ENCODE measurements at places on chromosomes 4 and X.

DNA sequence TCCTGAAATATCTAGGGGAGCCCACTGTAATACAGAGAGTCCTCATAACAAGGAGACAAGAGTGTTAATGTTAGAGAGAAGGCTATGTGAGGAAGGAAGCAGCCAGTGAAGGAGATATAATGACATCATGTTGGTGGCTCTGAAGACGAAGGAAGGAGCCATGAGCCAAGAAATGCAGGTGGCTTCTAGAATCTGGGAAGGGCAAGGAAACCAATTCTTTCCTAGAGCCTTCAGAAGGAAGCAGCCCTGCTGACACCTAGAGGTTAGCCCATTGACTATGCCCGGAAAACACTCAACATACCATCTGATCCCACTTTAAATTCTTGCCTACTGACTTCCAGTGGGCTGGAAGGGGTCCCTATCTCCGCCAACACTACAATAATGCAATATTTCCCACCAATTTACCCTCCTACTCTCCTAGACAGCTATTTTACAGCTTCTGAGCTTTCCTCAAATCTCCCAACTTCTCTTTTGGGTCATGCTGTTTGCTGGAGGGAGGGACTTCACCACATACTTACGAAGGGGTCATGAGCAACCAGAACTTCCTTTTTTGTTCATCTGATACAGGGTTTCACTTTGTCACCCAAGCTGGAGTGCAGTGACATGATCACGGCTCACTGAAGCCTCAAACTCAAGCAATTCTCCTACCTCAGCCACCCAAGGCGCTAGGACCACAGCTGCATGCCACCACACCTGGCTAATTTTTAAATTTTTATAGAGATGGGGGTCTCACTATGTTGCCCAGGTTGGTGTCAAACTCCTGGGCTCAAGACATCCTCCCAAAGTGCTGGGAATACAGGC, 25.2 kb upstream of the G3BP2 start:
- no peak for DNase-seq

DNA sequence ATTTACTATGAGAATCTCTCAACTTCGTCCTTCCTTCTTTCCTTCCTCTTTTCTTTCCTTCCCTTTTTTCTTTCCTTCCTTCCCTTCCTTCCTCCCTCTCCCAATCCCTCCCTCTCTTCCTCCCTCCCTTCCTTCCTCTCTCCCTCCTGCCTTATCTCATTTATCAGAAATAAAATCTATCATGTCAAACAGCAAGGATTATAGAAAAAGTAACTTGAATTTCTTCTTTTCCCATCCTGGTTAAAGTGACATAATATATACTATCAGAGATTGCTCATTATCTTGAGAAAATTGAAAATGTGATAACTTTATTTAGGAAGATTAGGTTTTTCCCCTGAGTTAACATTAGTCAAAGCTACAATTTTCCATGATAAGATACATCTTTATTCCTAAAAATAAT, 5.6 kb downstream of the TIGD4 start:
- DNase-seq, result no peak

DNA sequence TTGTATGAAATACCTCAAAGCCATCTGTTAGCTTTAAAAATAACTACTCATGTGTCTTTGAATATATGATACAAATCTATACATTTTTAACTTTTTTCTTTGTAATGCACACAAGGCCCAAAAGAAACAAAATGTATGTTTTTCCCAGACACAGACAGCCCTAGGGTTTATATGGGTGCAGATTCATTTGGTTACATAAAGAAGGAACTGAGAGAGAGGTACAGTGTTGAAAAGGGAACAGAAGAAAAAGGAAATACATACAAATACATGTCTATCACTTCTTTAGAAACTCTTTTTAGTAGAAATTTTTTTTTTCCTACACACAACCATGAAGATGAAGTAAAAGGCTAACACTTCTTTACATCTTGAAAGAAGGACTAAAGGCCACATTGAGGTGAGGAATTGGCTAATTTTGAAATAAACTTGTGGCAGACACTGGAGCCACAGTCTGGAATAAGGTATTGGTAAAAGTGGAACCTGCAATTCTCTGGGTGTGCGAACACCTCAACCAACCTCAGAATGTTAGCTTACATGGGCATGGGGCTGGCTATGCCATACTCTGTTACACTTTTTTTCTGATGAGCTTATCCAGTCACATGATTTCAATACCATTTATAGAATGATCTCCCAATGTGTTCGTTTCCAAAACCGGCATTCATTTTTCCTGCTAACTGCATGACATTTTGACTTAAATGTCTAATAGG, 67.9 kb downstream of the FAM47C start:
- DNase-seq, result no peak

DNA sequence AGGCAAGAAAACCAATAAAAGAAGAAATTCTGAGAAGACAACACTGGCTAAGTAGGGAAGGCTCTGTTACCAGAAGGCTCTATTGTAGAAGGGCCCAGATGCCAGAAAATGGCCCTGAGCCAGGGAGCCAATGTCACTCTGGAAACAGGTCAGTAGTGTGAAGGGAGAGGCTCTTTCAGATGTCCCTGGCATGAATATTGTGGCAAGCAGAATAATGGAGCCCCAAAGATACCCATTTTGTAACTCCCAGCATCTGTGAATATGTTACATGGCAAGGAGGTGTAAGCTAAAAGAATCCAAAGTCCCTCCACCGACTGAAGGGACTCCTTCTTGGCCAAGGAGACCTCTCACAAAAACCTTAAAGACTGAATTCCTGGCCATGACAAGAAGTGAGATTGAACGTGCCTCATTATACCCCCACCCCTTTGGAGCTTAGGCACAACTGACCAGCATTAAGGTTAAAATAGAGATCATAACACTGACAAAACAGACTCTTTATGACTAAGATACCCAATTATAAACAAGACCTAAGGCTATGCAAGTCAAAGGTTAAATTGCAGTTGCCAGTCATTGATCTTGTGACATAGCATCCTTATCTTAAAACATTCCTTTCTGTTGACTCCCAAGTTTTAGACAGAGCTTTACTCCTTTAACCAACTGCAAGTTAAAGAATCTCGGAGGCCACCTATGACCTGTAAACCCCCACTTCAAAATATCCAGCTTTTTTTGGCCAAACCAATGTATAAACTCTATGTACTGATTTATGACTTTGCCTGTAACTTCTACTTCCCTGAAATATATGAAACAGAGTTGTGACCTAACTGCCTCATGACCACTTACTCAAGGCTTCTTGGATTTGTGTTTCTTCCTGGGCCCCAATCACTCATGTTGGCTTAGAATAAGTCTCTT, 42.2 kb upstream of the SMIM10 start:
- DNase-seq, result peak; percentile 60

DNA sequence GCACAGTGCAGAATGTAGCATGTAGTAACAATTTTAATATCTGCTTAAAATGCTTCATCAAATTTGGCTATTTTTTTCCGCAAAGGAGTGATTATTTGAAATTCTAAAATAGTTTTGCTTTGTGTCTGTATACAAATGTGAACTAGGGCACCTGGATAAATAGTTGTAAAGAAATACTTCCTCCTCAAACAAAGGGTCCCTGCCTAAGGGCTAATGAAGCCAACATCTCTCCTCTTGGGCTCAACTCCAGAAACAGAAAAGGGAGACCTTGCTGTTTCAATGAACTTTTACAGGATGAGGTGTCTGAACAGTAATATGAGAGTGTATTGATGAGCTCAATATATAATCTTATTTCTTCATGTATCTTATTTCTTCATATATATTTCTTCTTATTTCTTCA, 30.8 kb upstream of the SCOC start:
- DNase-seq, result no peak

DNA sequence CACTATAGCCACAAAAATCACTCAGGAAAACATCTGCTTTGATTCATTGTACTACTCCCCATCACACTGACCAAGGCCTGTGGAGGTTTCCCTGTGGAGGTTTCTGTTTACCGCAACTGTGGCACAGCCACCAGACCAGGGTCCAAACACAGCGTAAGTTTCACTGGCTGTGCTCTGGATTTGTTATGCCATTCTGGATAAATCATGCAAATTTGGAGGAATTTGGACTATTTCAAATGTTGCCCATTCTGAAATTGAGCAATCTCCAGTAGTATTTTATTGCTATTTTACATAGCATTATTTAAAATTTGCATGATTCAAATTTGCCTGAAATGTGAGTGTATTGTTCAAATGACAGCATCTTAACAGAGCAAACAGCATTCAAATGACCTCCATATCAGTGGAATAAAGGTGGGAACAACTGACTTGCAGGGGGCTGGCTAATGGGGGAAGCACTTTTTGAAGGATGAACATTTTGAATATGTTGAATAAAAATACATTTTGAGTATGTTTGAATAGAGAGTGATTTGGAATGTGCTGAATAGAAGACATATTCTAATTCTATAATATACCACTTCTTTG, 66.1 kb upstream of the ACSL1 start:
- no peak for DNase-seq

GRCh38 chrX:1717373-1717772, 102.5 kb downstream of the ASMT start:
- no peak for DNase-seq

- no peak for DNase-seq
These were observed 31.7 kb downstream of the ZFYVE28 start for GRCh38 chr4:2386717-2387116.

GRCh38 chr4:4914059-4914820, 54.8 kb downstream of the MSX1 start:
- no peak for DNase-seq

GRCh38 chrX:74523224-74523623, 91.2 kb downstream of the RLIM start:
- DNase-seq, result no peak

DNA sequence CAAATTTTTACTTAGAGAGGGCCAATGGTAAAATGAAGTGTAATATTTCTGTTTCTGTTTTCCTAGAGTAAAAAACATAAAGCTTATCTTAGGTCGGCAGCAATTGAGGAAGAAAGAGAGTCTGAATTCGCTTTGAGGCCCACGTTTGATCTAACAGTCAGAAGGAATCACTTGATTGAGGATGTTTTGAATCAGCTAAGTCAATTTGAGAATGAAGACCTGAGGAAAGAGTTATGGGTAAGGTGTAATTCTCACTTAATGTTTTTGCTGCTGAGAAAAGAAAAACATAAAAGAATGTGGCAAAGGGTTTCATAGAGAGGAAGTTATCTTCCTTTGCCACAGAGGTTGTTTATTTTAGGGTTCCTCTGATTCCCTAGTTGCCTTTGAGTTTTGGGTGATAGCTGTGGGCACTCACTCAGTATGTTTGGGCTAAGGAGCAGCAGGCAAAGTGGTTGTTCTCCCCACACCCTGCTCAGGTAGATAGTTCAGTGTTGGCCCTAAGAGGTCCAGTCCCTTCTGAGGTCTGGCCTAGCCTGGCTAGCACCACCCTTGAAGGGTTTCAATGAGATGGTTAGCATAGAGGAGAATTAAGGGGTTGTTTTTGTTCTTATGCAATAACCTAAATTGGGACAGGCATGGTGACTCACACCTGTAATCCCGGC, 32.3 kb downstream of the HERC5 start:
- DNase-seq, result no peak

GRCh38 chrX:155896512-155896911, 15.4 kb downstream of the VAMP7 start:
- no peak for DNase-seq

GRCh38 chrX:10011991-10012390, 44.8 kb downstream of the CLDN34 start:
- no peak for DNase-seq

GRCh38 chr4:684623-685327, 4.2 kb downstream of the SLC49A3 start:
- no peak for DNase-seq

DNA sequence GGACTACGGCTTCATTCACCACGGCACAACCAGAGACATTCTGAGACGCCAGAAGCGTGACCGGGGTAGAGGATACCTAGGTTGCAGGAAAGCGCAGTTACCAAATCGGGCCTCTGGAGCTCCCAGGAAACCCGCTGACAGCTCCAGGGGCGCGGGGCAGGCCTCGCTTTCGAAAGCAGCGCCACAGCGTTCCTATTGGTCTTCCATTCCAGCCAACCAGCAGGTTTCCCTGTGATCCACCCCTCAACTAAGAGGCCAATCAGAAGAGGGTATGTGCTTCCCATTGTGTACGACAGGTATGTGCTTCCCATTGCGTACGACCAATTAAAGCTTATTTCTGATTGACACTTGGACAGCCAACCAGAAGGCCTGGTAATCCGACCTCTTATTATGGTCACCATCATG, 14.9 kb downstream of the SNX12 start:
- DNase-seq, result no peak

GRCh38 chrX:68727696-68728095, 80.2 kb downstream of the STARD8 start:
- DNase-seq, result no peak

- DNase-seq, result peak; percentile 32
These were observed 885 bp downstream of the CCDC110 start for GRCh38 chr4:185470501-185471195.

GRCh38 chrX:18917831-18918230, 66.1 kb downstream of the PHKA2 start:
- no peak for DNase-seq

GRCh38 chrX:2550328-2551020, 49.7 kb upstream of the DHRSX start:
- DNase-seq, result no peak

GRCh38 chr4:138975225-138975624, 40.4 kb upstream of the NOCT start:
- no peak for DNase-seq

DNA sequence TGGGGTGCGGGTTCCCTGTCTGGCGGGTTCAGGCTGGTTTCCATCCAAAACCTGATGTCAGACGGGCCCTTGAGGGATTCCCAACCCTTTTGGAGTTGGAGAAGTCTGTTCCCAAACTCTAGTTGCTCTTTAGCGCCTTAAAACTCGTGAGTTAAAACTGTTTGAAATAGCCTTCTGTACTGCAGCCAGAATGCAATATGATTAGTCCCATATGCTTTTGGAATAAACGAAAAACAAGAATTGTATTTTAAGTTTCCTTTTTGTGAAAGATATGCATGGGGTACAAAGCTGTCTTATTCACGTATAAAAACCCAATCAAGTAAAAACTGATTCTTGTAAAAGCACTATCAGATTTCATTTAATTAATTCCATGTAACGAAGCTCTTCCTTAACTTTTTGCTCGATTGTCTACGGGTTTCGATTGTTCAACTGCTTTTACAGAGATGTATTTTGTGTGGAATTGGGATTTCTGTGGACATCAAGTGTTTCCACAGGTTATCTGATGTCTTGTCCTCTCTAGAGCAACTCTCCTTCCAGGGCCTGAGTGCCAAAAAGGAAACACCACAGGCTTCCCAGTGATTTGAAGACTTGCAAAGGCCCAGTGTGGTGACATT, 49.5 kb downstream of the CLDN34 start:
- no peak for DNase-seq

All from ACHN (cell line).